ENCODE measurements at places on chromosomes 16 and 17.

DNA sequence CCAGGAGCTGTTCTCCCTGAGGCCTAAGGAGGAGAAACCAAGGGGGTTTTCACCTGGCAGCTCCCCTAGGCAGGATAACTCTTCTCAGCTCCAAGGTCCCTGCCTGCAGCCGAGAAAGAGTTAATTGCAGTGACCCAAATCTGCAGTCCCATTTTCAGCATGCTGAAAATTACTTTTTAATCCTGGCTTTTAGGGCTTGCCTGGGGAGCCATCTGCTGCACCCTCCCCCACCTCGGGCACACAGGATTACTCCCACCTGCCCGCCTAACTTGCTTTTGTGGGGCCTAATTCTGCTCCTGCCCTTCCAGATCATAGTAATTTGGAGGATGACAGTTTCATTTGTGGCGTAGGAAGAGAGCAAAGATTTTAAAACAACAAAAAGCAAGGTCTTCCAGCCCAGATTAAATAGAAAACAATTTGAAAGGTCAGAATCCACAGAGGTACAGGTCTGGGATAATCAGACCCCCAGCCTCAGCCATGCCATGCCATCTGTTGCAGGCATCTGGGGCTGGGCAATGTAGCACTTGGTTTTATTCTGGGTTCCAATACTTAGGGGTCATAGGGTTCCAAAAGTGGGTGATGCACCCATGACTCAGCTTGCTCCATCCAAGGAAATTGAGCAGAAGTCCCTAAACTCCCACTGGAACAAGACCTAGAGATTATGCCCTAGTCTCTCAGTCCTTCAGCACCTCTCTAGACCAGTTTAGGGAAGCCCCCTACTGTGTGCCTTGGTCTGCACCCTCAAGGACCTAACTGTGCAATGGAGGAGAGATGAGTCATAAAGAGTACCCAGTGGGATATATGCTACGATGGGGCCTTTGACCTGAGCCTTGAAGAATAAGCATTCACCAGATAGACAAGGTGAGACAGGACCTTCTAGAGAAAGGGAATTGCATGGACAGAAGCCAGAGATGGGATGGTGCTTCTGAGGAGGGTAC lies 64.5 kb upstream of the NLK start:
- no peak for DNase-seq

- DNase-seq, result no peak
Observed at GRCh38 chr16:67451704-67452435, 20.9 kb downstream of the HSD11B2 start.

DNA sequence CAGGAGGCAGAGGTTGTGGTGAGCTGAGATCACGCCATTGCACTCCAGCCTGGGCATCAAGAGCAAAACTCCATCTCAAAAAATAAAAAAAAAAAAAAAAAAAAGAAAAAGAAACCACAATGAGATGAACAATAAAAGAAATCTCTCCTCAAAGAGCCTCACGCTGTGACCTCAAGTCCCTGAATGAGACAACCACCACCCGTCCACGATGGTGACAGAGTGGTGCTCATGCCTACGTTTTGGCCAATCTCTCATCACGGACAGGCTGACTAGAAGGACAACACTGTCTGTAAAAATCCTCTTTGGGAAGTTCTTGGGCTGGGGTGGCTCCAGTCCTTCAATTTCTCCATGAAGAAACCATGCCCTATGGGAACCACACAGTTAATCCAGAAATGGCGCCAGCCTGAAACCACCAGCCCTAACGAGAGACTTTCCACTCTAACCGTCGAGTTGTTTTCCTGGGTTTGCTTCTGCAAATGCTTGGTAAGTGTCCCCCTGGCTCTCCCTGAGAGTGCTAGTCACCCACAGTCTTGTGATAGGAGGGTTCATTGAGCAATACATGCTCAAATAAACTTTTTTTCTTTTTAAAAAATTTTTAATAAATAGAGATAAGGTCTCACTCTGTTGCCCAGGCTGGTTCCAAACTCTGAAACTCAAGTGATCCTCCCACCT lies 15.0 kb upstream of the PRSS27 start:
- peak; percentile 50 for DNase-seq

GRCh38 chr16:50444526-50444925 lies 75.7 kb upstream of the BRD7 start:
- DNase-seq, result peak; percentile 69

DNA sequence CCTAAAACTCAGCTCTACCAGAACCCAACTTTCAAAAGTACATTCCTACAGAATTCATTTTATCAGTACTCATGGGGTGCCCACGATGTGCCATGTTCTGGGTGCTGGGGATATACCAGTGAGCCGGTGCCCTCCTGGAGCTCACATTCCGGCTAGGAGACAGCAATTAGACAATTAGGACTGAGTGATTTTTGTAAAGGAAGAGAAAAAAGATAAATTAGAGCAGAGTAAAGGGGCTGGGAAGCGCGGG lies 449 bp upstream of the MRPL58 start:
- no peak for DNase-seq

DNA sequence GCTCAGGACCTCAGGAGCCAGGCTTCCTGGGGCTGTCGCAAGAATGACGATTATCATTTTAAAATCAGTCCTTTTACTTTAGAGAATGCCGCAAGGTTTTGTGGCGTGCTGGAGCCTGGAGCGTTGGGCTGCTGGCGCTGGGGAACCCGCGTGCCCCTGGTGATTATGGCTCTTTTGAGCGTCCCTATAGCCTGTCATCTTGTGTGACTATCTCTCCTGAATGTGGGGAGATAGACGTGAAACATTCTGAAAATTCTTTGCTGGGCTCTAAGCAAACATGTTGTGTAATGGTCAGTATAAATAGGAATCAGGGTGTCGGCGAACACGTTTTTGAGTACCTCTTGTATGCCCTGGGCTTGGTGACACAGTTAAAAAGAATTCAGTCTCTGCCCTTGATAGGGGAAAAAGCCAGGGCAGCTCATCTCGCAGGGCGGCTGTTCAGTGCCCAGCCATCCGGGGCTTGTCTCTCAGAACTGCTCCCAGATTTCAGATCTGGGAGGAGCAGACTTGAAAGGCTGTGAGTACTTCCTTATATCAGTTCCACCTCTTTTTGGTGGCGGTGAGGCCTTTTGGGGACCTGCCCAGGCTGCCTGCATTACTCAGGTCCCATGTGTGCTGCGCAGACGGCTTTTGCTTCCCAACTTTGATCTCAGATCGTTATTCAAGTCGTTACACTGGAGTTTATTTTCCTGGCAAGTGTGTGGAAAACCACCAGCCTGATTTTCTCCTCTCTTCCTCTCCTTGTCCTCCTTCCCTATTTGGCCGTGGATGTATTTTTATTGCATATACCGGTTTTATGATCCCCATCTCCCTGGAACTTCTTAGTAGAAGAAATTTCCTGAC lies 973 bp downstream of the SLC7A6 start:
- peak; percentile 64 for DNase-seq

DNA sequence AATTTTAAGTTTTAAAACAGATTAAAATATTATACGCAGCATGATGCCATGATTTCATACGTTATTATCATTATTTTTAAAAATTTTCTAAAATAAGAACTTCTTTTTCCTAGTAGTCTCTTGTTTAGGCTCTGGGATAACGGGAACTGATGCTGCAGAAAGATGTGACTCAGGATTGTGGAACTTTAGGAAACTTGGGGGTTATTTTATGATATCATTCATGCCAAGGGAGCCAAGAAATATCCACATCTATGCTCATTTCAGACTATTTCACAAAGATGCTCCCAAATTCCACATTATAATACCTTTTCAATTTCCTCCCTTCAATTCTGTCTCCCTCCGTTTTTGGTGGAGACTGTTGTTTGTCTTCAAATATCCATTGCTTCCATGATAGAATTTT lies 236.4 kb downstream of the HS3ST3A1 start:
- DNase-seq, result no peak

DNA sequence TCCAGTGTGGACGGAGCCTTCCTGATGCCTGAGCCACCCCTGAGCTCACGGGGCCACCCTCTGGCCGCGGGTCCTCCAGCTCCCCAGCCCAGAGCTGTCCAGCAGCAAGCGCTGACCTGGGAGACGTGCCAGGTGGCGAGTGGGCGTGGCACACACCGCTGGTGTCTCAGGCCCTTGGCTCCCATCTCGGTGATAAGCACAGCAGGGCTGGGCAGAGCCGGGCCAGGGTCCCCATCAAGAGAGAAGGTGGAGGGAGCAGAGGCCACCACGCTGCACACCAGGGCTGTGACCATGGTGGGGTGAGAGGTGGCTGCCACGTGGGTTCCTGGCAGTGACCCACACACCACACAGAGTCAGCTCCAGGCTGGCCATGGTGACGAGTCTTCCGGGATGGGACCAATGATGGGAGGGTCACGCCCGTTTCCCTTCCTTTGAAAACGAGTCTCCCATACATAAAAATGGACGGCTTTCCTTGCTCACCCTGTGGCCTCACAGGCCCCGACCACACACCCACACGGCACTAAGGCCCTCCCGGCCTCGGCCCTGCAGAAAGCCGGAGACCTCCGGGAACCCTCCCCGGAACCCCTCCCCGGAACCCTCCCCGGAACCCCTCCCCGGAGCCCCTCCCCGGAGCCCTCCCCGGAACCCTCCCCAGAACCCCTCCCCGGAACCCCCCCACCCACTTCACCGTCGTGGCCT lies 16.8 kb downstream of the UTS2R start:
- DNase-seq, result no peak

DNA sequence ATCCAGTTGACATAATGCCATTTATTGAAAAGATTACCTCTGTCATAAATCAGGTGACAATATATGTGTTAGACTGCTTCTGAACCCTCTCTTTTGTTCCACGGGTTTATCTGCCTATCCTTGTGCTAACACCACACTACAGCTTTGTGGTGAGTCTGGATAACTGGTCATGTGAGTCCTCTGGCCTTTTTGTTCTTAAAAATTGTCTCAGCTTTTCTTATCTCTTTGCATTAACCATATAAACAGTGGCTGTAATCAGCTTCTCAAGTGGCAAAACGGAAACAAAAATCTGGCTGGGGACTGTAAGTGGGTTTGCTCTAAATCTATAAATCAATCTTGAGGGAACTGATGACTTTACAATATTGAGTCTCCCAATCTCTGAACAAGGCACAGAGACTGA lies 44.6 kb downstream of the STX8 start:
- DNase-seq, result no peak

DNA sequence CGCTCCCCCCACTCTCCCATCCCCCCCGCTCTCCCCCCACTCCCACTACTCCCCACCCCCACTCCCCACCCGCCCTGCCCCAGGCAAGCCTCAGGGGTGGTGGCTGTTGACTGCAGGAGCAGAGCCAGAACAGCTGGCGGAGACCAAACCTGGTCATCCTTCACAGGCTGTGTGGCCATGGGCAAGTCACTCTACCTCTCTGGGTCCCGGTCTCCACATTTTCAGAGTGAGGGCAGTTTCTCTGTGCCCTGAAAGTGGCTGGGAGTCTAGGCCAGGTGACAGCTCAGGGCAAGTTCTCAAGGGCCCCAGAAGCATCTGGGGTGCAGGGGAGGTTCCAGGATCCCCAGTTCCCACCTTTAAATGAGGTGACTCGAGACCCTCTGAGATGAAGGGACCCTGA lies 15.1 kb upstream of the BAHCC1 start:
- DNase-seq, result no peak

DNA sequence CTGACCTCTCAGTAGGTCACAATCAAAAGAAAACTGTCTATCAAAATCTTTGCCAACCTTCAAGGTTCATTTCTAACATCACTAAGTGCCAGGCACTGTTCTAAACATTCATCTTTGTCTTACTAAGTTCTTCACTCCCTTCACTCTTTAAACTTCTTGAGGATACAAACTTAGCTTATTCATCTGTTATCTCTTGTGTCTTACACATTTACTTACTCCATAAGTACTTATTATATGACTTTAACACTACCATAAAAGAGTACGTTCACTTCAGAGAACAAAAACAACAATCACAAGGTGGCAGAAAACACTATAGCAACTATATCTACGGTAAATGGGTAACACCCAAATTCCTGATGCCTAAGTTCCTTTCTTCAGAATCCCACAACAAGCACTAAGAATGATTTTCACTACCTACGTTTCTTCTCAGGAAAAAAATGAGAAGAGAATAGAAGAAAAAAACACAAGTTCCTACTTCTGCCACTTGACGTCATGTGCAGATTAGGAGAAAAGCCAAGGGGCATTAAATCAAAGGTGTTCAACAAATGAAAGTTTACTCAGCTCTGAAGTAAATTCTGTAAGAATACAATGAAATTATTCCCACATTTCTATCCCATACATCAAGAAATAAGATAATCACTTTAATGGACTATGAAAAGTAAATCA lies 29.2 kb downstream of the KANSL1 start:
- no peak for DNase-seq

DNA sequence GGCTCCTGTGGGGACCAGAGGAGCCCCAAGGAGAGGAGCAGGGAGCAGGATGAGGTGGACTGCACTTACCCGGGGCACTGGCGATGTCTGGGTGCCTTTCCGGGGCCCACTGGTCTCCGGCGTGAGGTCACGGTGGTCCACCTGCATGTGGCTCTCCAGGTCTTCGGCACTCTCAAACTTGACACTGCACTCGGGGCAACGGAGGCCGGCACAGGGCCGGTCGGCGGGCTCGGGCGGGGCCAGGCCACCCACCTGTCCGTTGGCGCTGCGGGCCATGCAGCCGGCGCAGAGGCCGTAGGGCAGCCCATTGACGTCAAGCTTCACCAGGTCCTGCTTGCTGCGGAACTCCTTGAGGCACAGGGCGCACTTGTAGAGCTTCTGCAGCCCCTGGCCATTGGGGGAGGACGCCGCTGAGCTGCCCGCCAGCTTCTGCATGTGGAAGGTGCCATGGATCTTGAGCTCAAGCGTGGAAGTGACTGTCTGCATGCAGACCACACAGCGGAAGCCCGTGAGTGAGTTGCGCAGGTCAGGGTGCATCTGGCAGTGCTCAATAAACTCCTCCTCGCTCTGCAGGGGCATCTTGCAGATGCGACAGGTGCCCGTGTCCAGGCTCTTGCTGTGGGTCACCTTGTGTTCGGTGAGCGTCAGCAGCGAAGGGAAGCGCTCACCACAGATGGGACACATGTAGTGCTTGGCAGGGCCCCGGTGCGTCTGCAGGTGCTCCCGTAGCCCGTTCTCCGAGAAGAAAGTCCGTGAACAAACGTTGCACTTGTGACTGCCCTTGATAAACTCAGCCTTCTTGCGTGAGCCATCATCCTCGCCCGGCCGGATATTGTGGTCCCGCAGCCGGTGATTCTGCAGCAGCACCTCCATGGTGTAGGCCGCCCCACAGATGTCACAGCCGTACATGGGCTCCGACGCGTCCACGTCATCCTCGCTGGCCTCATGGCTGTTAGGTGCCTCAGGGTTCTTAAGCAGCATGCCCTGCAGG lies 220.0 kb downstream of the ZNF423 start:
- no peak for DNase-seq

- DNase-seq, result no peak
Observed at GRCh38 chr17:2251098-2251497, 52.5 kb downstream of the SMG6 start.

DNA sequence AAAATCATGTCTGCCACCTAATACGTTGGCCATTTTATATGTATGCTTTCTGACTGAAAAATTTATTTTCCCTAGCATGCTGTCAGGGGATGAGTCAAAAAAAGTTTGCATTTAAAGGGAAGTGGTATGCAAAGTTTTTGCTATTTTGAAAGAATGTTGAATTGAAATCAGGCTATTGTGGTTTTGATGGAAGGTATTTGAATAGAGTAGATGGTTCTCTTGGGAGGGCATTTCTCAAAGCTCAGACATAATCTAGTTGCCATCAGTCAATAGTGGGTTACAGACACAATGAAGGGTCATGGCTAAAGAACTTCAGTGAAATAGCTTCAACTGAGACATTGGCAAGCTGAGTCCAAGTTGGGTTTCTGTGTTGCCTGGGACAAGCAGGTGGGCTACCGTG lies 102.4 kb downstream of the MAP2K6 start:
- DNase-seq, result peak; percentile 40

- no peak for DNase-seq
Observed at GRCh38 chr17:49024523-49024922, 27.3 kb downstream of the IGF2BP1 start.

- peak; percentile 46 for DNase-seq
Observed at GRCh38 chr16:5058476-5058875, 7.3 kb downstream of the C16orf89 start.

Data from suppressor macrophage treated with lipopolysaccharide for 1 hour (primary cell).